Adrenal gland (tissue), 19 donors: ENCODE measurements at places on chromosomes 2 and 18. TPM values are rescaled to one million over a fixed set of nuclear protein-coding genes. Genes with fewer than 3 reads are reported as not detected.

Gene SKOR2
- polyA plus RNA-seq = not detected

Gene CNGA3
- polyA plus RNA-seq = 0.24 TPM

Gene FBXO41
- 1.8 TPM for polyA plus RNA-seq

Gene MAPK4
- 128 TPM for polyA plus RNA-seq

Gene ELOA2
- polyA plus RNA-seq = not detected

Gene FN1
- 133 TPM for polyA plus RNA-seq

Gene PROKR1
- polyA plus RNA-seq = 0.17 TPM

Gene CHRND
- not detected for polyA plus RNA-seq

Gene ZSWIM2
- 0.13 TPM for polyA plus RNA-seq

Gene TMEM17
- polyA plus RNA-seq = 1.5 TPM

Gene STRADB
- 65.1 TPM for polyA plus RNA-seq

Gene KCNIP3
- 3.2 TPM for polyA plus RNA-seq

Gene KIAA2012
- polyA plus RNA-seq = not detected

Gene RSAD2
- polyA plus RNA-seq = 8.1 TPM

Gene IL1RL1
- 17.4 TPM for polyA plus RNA-seq

Gene KRTCAP3
- polyA plus RNA-seq = 6.4 TPM

Gene SFT2D3
- polyA plus RNA-seq = 8.5 TPM

Gene RAD51AP2
- polyA plus RNA-seq = 0.16 TPM

Gene FLACC1
- 1.0 TPM for polyA plus RNA-seq

Gene ERLEC1
- polyA plus RNA-seq = 149 TPM
